Foreskin melanocyte (primary cell): ENCODE measurements at places on chromosomes 1 and 21.
A peak's percentile ranks its signal among the peaks of the same experiment; 100 is the strongest.

DNA sequence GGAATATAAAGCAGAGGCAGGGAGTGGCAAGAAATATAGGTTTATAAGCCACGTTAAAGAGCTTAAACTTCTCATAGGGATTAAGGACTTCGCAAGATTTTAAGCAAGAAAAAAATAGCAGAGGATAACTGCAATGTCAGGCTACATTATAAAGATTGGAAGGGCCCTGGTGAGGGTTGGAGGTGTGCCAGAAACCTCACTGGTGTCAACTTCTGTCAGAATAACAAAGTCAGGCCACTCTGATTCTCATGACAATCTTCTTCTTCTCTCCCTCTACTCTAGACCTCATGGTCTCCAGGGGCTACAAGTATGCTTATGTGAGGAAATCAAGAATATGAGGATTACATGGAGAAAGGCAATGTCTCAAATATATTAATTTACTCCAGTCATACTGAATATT, 32.6 kb upstream of the FMO2 start:
- DNase-seq: no peak

GRCh38 chr1:116289193-116289592, 83.9 kb upstream of the ATP1A1 start:
- no peak for DNase-seq

- DNase-seq: no peak
Observed at GRCh38 chr1:107198561-107198960, 57.7 kb downstream of the NTNG1 start.

GRCh38 chr1:24390924-24391782, 22.4 kb downstream of the STPG1 start:
- DNase-seq: peak; percentile 70

GRCh38 chr21:27425172-27425571, 458.3 kb upstream of the ADAMTS5 start:
- DNase-seq: no peak

GRCh38 chr1:179206812-179207211, 22.7 kb downstream of the ABL2 start:
- DNase-seq: no peak

- DNase-seq: peak; percentile 85
Observed at GRCh38 chr1:41898191-41898713, 20.5 kb downstream of the HIVEP3 start.

DNA sequence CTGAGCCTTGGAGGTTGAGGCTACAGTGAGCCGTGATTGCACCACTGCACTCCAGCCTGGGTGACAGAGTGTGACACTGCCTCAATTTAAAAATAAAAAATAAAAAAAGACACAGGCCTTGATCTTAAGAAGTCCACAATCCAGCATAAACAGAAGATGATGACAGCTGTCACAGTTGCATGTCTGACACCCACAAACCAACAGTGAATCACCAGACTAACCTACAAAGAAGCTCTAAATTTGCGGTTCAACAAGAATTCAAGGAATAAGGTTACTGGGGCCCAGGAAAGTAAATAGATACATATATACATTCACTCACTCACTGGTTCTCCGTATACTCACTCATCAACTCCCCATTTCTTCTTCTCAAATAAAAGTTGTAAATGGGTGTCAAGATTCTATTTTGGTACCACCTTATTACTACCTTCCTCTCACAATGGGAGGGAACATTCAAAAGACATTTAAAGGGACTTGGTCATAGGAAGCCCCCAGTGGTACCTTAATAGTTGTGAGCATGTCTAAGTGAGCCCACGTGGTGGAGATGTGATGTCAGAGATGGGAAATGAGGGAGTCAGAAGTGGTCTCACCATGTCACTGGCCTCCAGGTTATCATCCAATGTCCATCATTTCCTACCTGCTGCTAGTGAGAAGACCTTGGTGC, 66.9 kb upstream of the PRDX6 start:
- no peak for DNase-seq

GRCh38 chr1:92707292-92707691, 77.6 kb downstream of the EVI5 start:
- no peak for DNase-seq

- DNase-seq: no peak
Observed at GRCh38 chr1:154706851-154707250, 98.9 kb upstream of the ADAR start.

- DNase-seq: no peak
Observed at GRCh38 chr1:153652805-153653500, 5.5 kb upstream of the SNAPIN start.

- no peak for DNase-seq
Observed at GRCh38 chr1:108533351-108534083, 26.4 kb upstream of the EEIG2 start.

- DNase-seq: peak; percentile 47
Observed at GRCh38 chr1:160830321-160831153, 32.1 kb downstream of the CD244 start.

GRCh38 chr1:222234351-222234750, 313.6 kb downstream of the HHIPL2 start:
- peak; percentile 62 for DNase-seq

DNA sequence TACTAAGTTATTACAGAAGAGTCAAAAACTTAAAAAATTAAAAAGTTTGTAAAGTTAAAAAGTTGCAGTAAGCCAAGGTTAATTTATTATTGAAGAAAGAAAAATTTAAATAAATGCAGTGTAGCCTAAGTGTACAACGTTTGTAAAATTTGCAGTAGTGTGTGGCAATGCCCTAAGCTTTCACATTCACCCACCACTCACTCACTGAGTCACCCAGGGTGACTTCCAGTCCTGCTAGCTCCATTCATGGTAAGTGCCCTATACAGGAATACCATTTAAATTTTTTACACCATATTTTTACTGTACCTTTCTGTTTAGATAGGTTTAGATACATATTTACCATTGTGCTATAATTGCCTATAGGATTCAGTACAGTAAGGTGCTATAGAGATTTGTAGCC, 88.6 kb downstream of the CTH start:
- DNase-seq: no peak

DNA sequence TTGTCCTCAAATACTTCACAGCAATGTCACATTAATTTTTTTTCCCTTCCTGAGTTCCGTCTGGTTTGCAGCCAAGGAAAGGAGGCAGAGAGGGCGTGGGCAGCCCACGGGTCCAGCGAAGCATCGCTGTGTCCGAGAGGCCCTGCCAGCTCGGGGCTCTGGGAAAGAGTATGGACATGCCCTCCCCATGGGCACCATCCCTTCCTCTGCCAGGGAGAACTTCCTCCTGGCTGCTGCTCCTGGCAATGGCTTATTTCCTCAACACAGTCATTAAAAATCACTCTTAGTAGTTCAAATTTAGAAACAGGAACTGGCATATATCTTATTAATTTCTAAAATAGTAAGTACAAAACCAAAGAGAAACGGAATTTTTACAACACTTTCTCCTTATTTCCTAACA, 115.4 kb downstream of the RIPK4 start:
- DNase-seq: no peak

- DNase-seq: peak; percentile 45
Observed at GRCh38 chr1:113388621-113389358, 1.5 kb upstream of the MAGI3 start.

- peak; percentile 93 for DNase-seq
Observed at GRCh38 chr21:34534522-34534921, 22.5 kb upstream of the KCNE1 start.

GRCh38 chr21:46301759-46302158, 15.6 kb downstream of the YBEY start:
- no peak for DNase-seq
